ENCODE measurements at places on chromosomes 3 and 15.
A peak's percentile ranks its signal among the peaks of the same experiment; 100 is the strongest.

- no peak for DNase-seq
These were observed 18.4 kb upstream of the NEK10 start for GRCh38 chr3:27387625-27388024.

- DNase-seq, result no peak
These were observed 8.6 kb upstream of the CSK start for GRCh38 chr15:74773329-74773728.

- peak; percentile 85 for DNase-seq
These were observed 1.1 kb upstream of the PLCL2 start for GRCh38 chr3:16883723-16884083.

DNA sequence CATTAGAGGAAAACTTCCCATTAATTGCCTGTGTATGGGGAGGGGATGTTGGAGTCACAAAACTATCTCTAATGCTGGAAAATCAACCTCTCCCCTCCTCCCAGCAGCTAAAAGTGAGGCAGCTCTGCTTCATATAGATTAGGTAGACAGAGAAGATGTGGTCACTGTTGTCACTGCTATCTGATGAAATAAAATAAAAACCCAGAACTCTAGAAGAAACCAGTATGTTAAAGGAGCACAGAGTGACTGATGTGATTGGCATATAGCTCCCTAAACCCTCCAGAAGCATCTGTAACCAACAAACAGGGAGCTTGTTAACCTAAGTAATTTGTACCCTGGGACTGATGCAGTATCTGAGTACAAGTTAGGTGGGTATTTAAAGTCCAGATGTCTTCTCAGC lies 211.9 kb upstream of the TRIM42 start:
- no peak for DNase-seq

DNA sequence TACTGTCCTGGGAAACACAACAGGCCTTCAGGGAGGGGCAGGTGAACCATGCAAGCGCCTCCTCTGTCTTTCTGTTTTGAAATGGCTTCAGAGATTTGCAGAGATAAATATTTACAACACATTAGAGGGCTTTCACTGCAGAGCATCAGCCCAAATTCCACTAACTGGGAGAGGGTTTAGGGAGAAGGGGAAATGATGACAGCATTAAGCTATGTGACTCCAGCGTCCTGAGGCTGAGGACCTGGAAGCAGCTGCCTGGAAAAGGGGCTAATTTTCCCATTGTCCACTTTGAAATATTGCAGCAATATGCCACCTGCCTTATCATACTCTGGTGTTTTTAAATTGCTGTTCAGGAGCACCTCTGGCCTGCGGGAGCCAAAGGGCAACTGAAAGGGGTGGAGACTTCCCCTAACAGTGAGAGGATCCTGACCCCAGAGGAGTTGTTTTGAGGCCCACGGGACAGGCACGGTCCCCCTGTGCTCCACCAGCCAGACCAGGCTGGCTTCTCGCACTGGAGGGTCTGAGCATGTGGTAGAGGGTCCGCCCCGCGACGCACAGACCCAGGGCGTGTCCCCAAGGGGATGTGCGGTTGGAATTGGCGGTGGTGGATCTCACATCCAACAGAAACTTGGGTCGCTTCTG lies 110.6 kb downstream of the XXYLT1 start:
- DNase-seq, result no peak

DNA sequence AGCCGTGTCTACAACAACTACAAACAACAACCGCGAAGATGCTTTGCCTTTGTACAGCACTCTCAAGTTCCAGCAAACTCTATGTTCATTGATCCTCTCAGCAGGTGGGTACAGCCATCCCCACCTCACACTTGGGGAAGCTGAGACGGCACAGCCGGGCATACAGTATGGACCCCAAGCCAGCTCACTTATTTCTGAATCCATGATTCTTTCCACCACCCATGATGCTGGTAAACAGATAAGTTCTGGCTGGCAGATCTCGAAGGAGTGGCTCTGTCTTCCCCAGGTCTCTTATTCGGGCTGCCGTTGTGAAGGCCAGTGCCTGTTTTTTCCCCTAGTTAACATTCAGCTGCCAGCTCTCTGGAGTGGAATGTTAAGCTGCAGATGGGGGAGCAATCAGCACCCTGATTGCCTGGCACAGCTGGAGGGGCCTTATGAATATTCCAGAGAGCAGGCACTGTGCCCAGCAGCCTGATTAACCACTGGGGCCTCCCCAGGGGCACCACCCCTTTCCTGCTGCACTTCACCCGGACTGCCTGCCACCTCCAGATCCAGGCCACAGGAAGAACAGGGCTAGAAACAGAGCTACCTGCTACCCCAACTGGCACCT lies 73.2 kb downstream of the CORO2B start:
- no peak for DNase-seq

- DNase-seq, result no peak
These were observed 65.5 kb downstream of the SSUH2 start for GRCh38 chr3:8579096-8579495.

DNA sequence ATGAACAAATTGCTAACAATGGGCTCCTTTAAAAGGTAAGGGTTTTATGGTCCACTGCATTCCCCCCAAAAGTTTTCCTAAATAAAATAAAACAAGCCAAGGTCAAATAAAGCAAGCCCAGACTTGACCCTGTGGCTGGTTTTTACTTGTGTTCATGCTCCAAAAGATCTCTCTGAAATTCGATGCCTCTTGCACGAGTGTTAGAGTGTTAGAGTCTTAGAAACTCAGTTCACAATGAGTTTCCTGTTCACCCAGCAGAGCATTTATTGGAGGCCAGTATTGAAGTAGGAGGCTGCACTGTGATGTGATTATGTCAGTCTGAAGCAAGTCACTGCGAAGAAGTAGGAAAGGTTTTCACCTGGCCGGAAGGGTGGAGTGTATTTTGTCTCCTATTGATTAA lies 59.9 kb upstream of the LRTM1 start:
- DNase-seq, result no peak

DNA sequence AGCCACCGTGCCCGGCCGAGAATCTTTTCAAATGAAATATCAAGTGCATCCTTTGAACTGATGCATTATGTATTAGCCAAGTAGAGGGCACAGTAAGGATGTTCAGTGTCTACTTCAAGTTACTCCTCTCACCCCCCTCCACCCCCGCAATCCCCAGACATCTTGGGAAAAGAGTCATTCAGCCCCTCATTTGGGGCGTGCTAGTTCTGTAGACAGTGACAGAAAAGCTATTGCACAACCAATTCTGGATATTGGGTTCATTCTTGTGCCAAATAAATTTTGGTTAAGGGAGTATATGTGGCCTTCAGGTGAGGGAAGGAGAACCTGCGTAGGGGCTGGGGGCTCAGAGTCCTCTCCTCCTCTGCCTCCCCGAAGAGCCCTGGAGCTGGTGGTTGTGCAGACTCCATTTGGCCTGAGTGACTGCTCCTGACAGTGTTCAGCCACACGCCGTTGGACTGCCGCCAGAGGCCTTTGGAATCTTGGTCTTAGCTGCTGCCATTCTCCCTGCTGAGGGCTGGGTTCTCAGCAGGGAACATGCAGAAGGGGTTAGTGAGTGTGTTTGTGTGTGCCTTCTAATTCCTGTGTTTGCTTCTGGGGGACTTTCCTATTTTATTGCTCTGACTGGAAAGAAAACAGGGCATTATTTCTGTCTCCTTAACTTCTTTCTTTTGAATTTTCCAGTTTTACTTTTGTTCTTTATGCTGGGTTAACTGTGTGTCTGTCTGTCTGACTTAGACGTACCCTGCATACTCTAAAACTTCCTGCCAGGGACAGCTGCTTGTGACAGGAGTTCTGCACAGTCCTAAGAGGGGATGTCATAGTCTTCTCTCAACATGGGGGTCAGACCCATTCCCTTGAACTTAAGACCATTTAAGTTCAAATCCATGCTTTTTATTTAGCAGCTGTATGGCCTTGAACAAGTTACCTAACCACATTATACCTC lies 21.0 kb downstream of the RARB start:
- DNase-seq, result no peak

DNA sequence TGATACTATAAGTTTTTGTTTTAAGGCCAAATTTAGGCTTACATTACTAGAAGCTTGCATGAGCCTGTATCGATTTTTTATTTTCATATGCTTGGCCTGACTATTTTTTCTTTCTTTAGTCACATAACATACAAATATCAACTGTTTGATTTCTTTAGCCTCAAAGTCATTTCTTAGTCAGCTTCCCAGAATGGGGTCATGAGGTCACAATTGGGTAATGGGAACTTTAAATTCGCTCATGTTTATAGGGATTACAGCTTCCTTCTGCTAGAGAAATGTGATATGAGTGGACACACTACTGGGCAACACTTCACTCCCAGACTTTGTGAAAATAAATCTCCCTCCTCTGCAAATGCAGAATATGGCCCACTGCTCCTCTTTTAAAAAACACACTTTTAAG lies 9.1 kb upstream of the TIPARP start:
- DNase-seq, result no peak

GRCh38 chr3:30112902-30113484 lies 493.4 kb upstream of the TGFBR2 start:
- no peak for DNase-seq
